ENCODE measurements at places on chromosomes 7 and 10. TPM values are rescaled to one million over a fixed set of nuclear protein-coding genes. Genes with fewer than 3 reads are reported as not detected.
A peak's percentile ranks its signal among the peaks of the same experiment; 100 is the strongest.

DNA sequence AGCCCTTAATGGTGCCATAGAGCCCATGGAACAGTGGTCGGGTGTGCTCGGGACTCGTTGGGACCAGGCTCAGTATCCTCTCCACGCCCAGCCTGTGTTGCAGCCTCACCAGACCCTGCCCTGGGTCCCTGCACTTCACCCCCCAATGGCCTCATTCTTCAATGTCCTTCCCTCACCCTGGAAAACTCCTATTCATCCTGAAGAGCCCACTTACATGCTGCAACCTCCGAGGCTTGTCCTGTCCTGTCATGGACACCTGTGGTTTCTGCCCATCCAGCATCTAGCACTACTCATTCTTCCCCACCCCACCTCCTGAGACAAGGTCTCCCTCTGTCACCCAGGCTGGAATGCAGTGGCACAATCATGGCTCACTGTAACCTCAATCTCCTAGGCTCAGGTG is 7.7 kb downstream of the MMD2 start:
- DNase-seq: no peak

DNA sequence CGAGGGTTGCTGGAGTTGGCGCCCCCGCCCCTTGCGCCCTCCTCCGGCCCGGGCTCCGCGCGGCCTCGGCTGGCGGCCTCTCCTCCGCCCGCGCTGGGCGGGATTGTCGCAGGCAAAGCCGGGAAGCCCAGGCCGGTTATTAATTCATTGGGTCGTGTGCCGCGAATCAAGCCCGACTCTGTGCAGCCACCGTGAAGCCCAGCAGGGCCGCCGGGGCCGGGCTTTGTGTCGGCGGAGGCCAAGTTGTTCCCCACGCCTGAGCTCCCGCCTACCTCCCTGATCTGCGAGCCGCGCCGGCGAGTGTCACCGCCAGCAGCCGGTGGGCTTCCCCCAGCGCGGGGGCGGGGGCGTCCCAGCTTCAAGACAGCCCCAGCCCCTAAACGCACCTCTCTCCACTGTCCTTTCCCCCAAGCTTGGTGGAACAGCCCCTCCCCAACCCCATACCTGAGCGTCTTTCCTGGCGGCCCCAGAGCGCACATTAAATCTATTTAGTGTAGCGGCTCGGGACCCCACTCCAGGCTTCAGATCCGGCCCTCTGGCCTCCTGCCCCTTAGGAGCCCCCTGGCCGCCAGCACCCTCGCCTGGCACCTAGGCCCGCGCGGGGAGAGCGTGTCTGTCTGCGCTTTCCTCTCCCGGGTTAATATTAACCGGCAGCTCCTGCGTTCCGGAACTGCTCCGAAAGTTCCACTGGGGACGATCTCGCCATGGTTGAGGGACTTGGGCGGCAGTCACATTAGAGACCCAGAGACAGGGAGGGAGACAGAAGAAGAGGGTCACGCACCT is 3.5 kb downstream of the SHH start:
- DNase-seq: no peak

- no peak for DNase-seq
Measured at GRCh38 chr7:154903083-154903731, 99.7 kb downstream of the PAXIP1 start.

DNA sequence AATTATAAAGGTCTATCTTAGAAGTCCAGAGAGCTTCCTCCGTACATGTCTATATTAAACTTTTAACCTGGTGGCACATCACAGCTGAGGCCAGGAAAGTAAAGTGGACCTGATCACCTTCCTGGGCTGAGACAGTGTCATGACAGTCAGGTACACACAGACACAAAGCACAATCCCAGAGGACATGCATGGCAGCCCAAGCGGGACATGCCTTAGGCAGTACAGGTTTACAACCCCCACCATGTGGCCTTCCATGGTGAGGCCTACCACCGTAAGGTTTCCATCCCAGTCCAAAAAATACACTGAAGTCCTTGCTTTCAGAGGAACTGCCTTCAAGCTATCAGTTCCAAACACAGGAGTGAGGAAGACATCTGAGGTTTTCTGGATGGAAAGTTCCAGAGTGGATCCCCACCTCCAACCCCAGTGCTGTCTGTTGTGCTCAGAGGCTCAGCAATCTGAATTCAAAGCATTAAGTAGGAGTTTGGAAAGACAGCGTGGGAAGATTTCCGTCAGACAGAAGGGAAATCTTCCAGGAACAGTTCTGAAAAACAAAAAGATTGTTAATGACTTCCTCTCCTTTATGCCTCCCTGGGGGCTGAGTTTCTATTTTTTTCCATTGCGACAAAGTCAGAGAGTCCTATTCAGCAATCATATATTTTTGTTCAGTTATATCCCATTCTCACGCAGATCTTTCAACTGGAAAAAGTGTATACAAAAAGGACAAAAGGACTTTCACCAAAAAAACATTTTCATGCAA is 20.1 kb downstream of the IFIT3 start:
- DNase-seq: no peak

- DNase-seq: no peak
Measured at GRCh38 chr10:31677195-31678138, 251.2 kb downstream of the ARHGAP12 start.

DNA sequence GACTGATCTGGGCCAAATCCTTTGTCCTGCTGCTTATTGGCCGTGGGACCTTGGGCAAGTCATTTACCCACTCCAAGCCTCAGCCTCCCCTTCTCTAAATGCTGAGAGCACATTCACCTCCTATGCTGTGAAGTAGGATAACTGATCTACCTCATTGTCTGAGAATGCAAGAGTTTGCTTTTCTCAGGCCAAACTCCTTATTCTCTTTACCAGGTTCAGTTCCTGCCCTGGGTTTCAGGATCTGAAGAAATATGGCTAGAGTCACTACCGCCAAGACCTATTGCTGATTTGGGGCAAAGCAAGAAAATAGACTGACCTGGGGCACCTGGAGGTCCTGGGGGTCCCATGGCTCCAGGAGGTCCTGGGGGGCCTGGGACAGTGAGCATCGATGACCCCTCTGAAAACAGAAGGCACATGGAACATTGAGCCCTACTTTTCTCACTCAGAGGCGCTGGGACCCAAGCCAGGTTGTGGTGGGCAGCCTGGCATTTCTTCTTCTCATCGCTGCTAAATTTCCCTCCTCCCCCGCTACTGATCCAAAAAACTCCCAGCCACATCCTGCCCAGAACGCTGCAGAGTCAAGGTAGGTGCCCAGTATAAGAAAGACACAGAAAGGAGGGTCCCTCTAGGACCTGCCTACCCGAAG is 42.4 kb downstream of the COL17A1 start:
- DNase-seq: no peak

GRCh38 chr7:106313966-106314365 is 29.2 kb upstream of the NAMPT start:
- DNase-seq: no peak

GRCh38 chr7:108140671-108141070 is 10.5 kb upstream of the LAMB4 start:
- DNase-seq: no peak

DNA sequence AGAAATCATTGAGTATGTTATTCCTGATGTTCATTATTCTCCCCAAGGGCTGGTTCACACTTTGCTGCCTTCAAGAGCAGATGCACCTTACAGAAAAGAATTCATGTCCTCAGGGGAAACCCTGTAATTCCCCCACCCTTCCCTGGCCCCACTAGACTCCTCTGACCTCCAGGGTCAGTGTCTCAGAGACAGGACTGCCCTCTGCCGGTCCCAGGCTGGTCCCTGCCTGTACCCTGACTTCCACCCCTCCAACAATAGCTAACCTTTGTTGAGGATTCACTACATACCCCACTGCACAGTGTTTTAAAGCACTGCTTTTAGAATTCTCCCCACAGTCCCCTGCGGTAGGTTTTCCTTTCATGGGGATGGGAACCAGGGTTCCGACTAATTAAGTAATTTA is 4.4 kb upstream of the SEPHS1 start:
- DNase-seq: no peak

- no peak for DNase-seq
Measured at GRCh38 chr10:114519756-114520293, 115.5 kb upstream of the AFAP1L2 start.

GRCh38 chr10:20936396-20936795 is 39.3 kb upstream of the NEBL start:
- DNase-seq: no peak

- no peak for DNase-seq
Measured at GRCh38 chr7:95190515-95190914, 133.8 kb downstream of the PON1 start.

DNA sequence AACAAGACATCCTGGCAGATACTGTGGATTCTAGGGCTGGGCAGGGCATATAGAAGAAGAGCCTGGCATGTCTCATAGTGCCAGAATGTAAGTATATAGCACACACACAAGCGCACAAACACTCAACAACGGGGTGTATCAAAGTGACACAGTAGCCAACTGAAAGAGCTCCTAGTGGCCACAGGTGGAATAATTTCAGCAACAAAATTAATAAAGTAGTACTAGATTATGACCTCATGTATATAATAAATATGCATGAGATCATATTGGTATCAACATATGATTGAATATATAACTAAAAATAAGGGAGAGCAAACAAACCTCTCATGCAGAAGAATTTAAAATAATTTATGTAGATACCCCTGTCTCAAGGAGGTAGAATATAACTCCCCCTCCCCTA is 72.4 kb upstream of the CXCL12 start:
- DNase-seq: no peak

DNA sequence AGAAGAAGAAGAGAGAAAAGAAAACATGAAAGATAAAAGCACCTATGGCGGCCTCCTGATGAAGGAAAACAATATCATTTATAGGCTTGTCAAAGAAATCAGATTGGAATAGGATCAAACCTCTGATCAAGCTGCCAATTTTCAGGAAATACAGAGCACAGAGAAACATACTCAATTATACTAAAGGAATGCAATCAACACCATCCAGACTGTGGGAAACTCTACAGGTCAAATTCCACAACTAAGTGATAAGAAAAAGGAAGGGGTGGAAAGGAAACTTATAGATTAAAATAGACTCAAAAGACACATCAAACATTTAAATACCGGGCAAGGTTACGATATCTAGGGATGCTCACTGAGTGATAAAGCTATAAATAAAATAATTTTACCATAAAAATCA is 39.3 kb downstream of the AOAH start:
- DNase-seq: no peak

- peak; percentile 31 for DNase-seq
Measured at GRCh38 chr10:25758041-25758457, 176.0 kb upstream of the MYO3A start.

DNA sequence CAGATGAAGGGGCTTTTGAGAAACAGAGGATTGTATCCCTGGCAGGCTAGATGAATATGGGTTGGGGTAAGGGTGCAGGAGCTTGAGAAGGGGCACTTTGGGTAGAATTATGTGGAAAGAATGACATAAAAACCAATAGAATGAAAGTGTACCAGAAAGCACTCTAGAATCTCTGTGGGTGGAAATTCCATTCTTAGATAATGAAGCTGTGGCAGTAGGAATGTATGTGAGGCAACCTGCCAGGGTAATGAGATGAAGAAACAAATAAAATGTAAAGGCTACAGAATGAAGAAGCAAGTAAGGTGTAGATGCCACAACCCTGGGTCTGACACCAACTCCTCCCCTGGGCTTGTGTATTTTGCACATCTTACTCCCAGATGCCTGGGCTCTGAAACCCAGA is 16.8 kb downstream of the NOBOX start:
- no peak for DNase-seq

DNA sequence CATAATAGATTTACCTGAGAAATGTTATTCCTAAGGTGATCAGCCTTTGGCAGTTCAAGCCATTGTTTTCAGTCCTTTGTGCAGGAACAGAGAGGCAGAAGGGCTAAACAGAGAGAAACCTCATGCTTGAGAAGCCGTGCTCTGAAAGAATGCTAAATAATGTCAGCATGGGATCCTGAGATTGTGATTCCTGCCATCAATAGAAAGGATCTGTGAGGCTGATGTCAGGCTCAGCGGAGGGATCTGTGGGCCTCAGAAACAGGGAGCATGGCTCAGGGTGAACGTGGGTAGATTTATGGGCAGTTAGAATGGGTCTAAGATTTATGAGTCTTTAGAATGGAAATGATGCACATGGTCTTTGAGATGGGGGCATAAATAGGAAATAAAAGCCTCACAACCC is 439.2 kb upstream of the IGFBP3 start:
- no peak for DNase-seq

DNA sequence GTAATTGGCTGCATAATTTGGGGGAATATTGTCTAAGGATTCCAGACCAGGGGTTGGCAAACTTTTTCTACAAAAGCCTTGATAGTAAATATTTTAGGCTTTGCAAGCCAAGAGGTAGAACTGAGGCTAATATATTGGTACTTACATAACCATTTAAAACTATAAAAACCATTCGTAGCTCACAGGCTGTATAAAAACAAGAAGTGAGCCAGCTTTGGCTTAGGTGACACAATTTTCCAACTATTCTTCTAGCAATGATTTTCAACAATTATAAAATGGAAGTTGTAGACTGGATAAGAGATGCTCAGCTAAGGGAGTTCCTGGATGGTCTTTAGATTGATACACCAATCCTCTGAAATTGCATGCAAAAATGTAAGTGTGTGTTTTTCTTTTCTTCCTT is 1.4 kb downstream of the GPR141 start:
- DNase-seq: no peak

DNA sequence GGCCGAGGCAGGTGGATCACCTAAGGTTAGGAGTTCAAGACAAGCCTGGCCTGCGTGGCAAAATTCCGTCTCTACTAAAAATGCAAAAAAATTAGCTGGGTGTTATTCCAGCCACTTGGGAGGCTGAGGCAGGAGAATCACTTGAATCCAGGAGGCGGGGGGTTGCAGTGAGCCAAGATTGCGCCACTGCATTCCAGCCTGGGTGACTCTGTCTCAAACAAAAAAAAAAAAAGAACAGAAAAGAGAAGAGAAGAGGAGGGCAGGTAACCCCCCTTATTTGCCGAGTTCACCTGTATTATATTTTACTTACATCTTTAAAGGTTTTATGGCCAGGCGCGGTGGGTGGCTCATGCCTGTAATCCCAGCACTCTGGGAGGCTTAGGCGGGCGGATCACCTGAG is 91.7 kb downstream of the RNF216 start:
- no peak for DNase-seq

DNA sequence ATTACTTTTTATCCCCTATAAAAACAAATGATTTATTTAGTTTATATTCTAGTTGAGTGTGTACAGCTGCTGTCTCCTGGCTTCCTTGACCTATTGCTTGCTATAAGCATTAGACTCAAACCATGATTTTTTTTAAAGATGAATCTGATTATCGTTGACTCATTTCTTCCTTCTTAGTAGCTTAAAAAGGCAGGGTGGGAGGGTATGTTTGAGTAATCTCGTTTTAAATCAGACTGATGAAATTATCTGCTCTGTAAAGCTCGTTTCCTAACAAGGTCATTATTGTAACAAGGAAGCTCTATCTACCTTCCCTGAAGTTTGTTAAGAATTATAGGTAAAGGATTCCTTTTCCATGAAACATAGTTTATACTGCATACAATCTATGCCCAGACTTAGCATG is 276.3 kb upstream of the KCND2 start:
- DNase-seq: no peak

POMZP3 gene
- polyA plus RNA-seq: 14.4 TPM

LIPK gene
- polyA plus RNA-seq: not detected

SEC31B gene
- polyA plus RNA-seq: 10.4 TPM

NPC1L1 gene
- polyA plus RNA-seq: 3.2 TPM

KCNH2 gene
- 13.2 TPM for polyA plus RNA-seq

CUX1 gene
- polyA plus RNA-seq: 98.5 TPM

NRG3 gene
- 12.6 TPM for polyA plus RNA-seq

STRIP2 gene
- 2.2 TPM for polyA plus RNA-seq

ANKRD61 gene
- 0.58 TPM for polyA plus RNA-seq

CEP55 gene
- 16.8 TPM for polyA plus RNA-seq

CLDN3 gene
- polyA plus RNA-seq: 27.7 TPM

CYP2W1 gene
- polyA plus RNA-seq: 1.1 TPM

TMEM130 gene
- 6.6 TPM for polyA plus RNA-seq

TMEM225B gene
- 3.0 TPM for polyA plus RNA-seq

SPDYE11 gene
- polyA plus RNA-seq: 0.25 TPM

CYP17A1 gene
- 0.89 TPM for polyA plus RNA-seq

GAD2 gene
- polyA plus RNA-seq: 1.2 TPM
